ENCODE measurements at places on chromosomes 5 and 9.

DNA sequence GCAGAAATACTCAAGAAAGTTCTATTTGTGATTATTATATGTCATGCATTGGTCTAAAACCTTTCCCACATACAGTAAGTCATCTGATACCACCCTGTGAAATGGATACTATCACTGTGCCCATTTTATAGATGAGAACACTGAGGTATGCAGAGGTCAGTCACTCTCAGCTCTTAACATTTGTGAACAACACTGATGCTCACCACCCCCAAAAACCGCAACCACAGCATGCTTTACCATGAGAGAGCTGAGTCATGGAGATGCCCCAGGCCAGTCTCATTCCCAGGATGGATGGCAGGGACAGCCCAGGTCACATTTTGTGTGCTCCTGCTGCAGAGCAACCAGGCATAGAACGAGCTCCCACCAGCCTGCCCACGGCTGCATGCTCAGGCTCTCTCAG is 53.5 kb upstream of the IRX1 start:
- DNase-seq = no peak

- DNase-seq = no peak
Observed at GRCh38 chr5:168327451-168327850, 36.0 kb downstream of the WWC1 start.

- DNase-seq = no peak
Observed at GRCh38 chr9:79195879-79196278, 375.9 kb upstream of the TLE4 start.

GRCh38 chr5:154368041-154368800 is 77.6 kb upstream of the SAP30L start:
- DNase-seq = no peak

GRCh38 chr5:124103671-124104070 is 591.7 kb downstream of the CSNK1G3 start:
- no peak for DNase-seq

DNA sequence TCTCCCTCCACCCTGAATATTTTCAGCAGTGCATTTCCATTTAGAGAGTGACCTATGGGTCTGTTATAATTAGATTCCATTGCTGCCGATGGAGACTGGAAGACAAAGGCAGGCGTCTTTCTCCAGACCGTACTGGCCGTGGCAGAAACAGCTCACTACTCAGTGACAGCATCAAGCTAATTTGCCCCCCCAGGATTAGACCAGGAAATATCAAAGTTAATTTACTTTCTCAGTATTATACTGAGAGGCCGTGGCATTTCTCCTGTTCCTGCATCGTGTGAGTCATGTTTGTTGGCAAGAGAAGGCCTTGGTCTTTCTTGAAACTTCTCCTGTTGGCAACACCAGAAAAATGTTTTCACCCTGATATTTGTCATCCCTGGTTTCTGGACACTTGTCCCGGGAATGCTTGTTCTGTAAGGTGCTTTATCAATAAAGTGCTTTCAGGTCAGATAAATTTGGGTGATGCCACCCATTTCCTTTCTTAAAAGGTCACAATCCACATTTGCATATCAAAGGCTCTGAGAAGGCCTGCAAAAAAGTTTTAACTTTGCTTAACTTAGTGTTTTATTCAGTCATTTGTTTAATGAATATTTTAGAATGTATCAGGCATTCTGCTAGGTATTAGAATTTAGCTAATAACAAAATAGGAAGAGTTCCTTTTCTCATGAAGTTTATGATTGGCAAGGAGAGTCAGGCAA is 28.4 kb downstream of the SV2C start:
- no peak for DNase-seq

DNA sequence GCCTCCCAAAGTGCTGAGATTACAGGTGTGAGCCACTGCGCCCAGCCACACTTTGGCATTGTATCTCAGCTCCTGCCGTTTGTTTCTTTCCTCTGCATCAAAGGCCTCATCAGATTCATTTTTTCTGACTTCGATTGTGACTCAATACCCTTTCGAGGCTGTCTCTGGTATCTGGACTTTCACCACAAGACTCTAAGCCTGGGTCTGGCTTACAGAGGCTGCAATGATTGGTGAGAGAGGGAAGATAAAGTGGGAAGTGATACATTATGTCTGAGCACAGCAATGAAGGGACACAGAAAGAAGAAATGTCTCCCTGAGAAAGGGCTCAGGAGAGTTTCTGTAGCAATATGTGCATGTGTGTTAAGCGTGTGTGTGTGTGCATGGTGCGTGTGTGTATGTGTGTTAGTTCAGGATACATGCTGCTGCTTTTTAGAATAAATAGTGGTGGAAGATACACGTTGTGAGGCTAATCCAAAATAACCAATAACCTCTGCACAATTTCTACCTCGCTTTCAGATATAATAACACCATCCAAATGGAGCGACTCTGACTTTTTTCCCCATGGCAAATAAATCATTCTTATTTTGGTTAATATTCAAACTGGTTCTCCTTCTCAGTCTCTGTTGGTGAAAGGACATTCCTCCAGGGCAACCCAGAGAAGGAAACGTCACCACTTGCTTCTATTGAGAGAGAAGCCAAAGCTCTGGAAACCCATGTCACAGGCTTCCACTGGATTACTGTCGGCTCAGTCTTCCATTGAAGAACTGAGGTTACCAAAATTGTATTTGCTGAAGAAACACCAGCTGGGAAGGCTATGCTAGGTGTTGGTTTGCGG is 8.1 kb upstream of the DAB2 start:
- no peak for DNase-seq

- DNase-seq = no peak
Observed at GRCh38 chr9:33116860-33117259, 40.4 kb upstream of the SMU1 start.

GRCh38 chr5:23007236-23007635 is 154.1 kb upstream of the CDH12 start:
- DNase-seq = no peak

DNA sequence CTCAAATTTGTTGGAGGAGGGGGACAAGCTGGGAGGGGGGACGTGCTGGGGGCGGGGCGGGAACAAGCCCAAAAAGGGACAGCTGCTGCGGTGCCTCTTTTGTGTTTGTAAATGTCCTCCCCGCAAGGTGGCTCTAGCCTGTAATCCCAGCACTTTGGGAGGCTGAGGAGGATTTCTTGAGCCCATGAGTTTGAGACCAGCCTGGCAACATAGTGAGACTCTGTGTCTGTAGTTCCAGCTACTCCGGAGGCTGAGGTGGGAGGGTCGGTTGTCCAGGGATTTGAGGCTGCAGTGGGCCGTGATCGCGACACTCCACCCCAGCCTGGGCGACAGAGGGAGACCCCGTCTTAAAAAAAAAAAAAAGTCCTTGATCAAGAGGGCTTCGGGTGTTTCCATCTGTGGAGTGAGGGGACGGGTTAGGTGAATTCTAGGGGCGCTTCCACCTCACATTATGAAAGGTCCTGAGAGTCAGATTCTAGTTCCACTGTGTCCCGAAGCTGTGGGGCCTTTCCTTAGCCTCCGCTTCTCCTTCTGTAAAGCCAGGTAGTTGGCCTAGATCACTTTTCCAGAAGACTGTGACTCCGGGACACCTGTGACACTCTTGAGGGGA is 779 bp upstream of the CTNNA1 start:
- no peak for DNase-seq

DNA sequence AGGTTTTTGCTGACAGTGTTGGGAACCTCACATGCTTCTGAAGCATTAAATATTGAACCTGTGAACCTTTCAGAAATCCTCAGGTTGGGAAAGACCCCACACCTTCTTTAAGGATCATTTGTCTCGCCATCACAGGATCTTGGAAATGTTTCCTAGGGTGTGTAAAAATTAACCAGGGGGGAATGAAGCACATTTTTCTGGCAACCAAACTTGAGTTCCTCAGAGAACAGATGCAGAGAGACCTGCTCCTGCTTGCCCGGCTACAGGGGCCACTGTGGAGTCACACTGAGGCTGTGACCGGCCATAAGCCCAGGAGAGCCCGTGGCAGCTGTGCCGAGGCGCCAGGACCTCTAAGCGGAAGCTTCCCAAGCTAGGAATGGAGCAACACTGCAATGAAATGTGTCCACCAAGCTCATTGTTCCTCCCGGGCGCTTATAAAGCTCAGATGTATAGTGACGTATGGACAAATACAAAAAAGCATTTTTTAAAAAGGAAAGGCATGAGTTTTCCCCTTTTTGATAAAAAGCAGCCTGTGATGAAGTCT is 7.7 kb downstream of the CXCL14 start:
- no peak for DNase-seq

DNA sequence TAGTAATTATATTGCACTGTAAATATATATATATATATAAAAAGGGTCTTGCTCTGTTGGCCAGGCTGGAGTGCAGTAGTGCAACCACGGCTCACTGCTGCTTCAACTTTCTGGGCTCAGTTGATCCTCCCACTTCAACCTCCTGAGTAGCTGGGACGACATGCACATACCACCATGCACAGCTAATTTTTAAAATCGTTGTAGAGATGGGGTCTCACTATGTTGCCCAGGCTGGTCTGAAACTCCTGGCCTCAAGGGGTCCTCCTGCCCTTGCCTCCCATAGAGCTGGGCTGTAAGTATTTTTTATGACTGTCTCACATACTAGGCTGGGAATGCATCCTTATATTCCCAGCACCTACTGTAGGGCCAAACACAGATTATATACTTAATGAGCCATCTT is 11.9 kb downstream of the PSMD5 start:
- no peak for DNase-seq

DNA sequence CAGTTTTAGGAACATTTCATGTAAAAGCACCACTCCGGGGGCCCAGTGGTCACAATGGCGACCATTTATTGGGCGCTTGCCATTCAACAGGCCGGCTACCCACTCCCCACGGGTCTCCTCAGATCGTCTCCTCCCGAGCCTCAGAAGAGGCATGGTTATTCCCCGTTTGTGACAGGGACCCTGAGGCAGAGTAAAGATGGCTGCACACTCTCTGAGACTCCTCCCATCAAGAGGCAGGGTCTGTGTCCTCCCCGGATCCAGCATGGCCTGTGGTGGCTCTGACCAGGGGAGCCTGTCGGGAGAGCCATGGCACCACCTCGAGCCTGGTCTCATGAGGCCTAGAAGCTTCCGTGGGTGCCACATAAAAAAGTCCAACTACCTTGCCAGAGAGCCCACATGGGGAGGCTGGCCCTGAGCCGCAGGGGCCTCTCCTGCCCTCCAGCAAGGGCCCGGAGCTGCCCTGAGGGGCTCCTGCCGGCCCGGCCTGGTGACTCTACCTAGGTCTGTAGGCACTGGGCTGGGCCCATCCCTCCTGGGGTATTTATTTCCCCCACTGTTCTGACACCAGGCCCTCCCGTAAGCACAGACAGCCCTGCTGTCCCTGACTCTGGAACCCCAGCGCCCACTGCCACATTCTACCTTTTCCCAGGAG is 90.8 kb downstream of the VAV2 start:
- no peak for DNase-seq

DNA sequence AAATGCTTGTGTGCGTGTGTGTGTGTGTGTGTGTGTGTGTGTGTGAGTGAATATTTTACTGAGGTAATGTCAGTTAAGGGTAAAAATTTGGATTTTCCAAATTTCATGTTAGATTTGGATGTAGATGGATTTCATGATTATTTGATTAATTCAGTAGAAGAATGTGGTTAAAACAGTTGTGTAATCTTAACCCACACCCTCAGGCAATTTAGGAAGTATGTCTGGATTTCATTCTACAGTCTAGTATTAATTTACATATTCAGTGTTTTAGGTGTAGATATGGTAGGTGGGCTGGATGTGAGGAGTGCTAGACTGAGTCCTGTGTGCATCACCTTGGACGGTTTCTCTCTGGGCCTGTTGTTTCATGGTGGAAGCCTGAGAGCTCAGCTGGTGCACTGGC is 99.1 kb upstream of the CKMT2 start:
- DNase-seq = no peak

DNA sequence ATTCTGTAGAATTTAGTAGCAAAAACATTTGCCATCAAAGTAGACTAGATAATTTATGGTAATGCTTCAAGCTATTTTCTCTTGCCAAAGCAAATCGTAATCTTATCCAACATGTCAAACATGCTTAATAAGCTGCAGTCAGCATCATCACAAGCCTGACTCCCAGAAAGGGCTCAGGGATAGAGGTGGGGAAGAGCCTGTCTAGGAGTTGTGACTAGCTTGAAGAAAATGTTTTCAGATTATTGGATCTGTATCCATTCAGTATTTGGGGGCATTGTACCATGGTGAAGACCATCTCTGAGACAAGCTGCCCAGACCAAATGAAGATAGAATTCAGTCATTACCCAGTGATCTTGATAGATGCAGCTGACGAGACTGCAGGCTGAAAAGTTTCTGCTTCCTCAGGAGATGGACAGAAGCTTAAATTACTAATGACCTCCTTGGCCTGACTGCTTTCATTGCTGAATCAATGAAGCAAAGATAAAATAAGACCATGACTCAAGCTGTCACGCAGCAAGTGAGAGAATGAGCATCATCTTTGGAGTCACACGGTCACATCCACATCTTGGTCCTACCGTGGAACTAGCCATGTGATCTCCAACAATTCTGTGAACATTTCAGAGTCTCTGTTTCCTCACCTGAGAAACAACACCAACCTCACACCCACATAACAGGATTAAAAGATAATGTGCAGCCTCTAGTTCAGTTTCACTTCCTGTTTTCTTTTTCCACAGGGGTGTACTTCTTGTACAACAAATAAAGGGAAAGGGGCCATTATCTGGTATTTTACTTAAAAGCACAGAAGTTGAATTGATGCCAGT is 9.4 kb downstream of the ERAP2 start:
- no peak for DNase-seq

- DNase-seq = no peak
Observed at GRCh38 chr9:112925058-112925641, 34.5 kb upstream of the SLC46A2 start.

DNA sequence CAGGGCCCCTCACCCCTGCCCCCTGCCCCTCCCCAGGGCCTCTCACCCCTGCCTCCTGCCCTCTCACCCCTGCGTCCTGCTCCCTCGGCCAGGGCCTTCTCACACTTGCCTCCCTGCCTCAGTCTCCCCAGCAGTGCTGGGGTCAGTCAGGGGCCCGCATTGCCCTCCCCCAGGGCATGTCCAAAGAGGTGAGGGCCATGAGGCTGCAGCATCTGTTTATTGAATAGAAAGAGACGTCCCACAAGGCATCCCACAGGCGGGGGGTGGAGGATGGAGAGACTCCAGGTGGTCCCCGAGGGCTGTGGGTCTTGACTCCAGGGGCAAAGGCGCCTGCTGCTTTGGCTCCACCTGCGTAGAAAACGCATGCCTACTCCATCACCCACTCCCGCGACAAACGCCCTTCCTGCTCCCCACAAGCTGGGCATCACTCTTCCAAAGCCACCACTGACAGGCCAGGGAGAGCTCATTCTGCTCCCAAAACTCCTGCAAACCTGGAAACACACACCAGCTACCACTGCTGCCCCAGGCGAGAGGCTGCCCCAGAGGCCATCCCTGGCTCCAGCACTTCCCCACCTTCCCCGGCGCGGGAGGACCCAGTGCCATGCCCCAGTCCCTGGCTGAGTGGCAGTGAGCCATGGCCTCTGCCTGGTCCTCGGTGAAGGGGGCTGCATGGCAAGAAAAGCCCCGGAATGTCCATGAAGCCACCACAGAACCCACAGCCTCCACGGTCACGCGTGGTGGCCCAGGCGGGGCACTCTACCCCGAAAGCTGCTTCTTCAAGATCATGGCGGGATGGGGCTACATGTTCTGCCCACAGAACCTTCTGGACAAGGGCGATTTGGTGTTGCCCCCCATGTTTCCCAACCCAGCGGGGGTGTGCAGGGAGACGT is 1.6 kb upstream of the LCN8 start:
- no peak for DNase-seq
